ENCODE measurements at places on chromosomes 3 and 15.

GRCh38 chr3:131038326-131038725 lies 11.6 kb downstream of the NEK11 start:
- H3K4me1 ChIP-seq: no peaks in the 10 kb centered on the region
- no peaks in the 10 kb centered on the region for H3K27me3 ChIP-seq
- no peak overlapping the region for H3K4me3 ChIP-seq
- no peak overlapping the region for H3K27ac ChIP-seq
- H3K36me3 ChIP-seq: no peaks in the 10 kb centered on the region

DNA sequence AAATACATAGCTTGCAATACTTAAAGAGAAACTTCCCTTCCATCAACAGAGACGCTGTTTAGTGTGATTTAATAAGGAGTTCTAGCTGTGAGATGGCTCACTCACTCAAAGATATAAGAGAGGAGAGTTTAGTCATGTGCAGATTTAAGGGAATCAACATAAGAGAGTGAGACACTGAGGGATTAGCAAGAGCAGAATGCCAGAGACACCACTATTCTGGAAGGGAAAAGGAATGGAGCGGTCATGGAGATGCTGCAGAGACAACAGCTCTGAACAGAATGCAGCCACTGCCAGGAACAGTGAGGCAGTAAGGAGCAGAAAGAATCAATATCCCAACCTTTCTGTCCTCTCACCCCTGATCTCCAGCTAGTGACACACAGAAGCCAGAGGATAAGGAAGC lies 248.8 kb downstream of the MBNL1 start:
- no peak for DNase-seq
- H3K36me3 ChIP-seq: no peaks in the 10 kb centered on the region
- no peak overlapping the region for H3K4me3 ChIP-seq
- no peak overlapping the region for H3K27ac ChIP-seq
- no peaks in the 10 kb centered on the region for H3K4me1 ChIP-seq
- no peaks in the 10 kb centered on the region for H3K27me3 ChIP-seq

GRCh38 chr3:19399836-19400235 lies 251.5 kb downstream of the KCNH8 start:
- H3K4me3 ChIP-seq: no peak overlapping the region
- DNase-seq: no peak
- H3K4me1 ChIP-seq: no peaks in the 10 kb centered on the region
- H3K36me3 ChIP-seq: no peaks in the 10 kb centered on the region
- H3K27ac ChIP-seq: no peak overlapping the region

- no peaks in the 10 kb centered on the region for H3K36me3 ChIP-seq
- no peaks in the 10 kb centered on the region for H3K4me1 ChIP-seq
- H3K27me3 ChIP-seq: no peaks in the 10 kb centered on the region
Observed at GRCh38 chr15:100170291-100171210, 171.2 kb downstream of the ADAMTS17 start.
